ENCODE measurements at places on chromosomes 3 and 15.
A peak's percentile ranks its signal among the peaks of the same experiment; 100 is the strongest.

GRCh38 chr15:68419301-68420175 is 12.4 kb downstream of the ITGA11 start:
- DNase-seq = no peak

- no peak for DNase-seq
Measured at GRCh38 chr15:71810256-71811035, at the start of gene NR2E3. NR2E3 (plus strand) TSS chr15:71810554; CDS start chr15:71810744, 190 bp downstream.

DNA sequence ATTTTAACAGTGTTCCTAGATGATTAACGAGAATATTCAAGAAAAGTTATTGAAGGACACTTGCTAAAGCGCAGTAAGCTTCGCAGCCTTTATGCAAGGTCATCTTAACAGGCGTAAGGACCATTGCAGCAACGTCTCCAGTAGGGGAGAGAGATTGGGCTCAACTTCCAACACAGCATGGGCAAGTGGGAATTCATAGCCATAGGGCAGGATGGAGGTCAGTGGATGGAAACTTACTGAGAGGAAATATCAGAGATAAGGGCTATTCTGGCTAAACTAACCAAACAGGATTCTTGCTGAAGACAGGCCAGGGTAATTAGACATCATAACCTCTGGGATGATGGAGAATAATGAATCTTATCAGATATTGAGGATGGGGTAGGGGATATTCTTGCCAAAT is 82.8 kb downstream of the DHX36 start:
- DNase-seq = no peak

GRCh38 chr15:27235681-27236080 is 264.7 kb downstream of the GABRG3 start:
- no peak for DNase-seq

- DNase-seq = no peak
Measured at GRCh38 chr3:64104691-64105111, 81.4 kb upstream of the PSMD6 start.

DNA sequence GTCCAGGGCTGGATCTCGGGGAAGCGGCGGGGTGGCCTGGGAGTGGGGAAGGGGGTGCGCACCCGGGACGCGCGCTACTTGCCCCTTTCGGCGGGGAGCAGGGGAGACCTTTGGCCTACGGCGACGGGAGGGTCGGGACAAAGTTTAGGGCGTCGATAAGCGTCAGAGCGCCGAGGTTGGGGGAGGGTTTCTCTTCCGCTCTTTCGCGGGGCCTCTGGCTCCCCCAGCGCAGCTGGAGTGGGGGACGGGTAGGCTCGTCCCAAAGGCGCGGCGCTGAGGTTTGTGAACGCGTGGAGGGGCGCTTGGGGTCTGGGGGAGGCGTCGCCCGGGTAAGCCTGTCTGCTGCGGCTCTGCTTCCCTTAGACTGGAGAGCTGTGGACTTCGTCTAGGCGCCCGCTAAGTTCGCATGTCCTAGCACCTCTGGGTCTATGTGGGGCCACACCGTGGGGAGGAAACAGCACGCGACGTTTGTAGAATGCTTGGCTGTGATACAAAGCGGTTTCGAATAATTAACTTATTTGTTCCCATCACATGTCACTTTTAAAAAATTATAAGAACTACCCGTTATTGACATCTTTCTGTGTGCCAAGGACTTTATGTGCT is 527 bp downstream of the B2M start:
- peak; percentile 68 for DNase-seq

GRCh38 chr3:39126532-39127071 is 19.1 kb downstream of the TTC21A start:
- DNase-seq = no peak

GRCh38 chr3:128253150-128253549 is 99.9 kb downstream of the EEFSEC start:
- no peak for DNase-seq

- no peak for DNase-seq
Measured at GRCh38 chr15:100224206-100225185, 117.3 kb downstream of the ADAMTS17 start.

DNA sequence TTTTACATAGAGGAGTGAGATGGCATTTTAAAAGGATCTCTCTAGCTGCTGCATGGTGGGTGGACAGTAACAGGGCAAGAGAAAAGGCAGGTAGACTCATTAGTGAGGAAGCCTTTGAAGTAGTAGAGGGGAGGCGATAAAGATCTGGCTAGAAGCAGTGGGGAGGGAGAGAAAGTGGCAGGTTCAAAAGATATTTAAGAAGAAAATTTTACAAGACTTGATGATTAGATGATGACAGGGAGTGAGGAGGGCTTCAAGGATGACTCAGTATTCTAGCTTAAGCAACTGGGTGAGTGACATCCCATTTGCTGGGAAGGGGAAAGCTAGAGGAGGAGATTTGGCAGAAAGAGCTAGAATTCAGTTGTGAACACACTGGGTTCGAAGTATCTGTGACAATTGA is 3.8 kb upstream of the BRPF1 start:
- DNase-seq = no peak

GRCh38 chr3:70882104-70882503 is 569.7 kb upstream of the MDFIC2 start:
- DNase-seq = no peak

DNA sequence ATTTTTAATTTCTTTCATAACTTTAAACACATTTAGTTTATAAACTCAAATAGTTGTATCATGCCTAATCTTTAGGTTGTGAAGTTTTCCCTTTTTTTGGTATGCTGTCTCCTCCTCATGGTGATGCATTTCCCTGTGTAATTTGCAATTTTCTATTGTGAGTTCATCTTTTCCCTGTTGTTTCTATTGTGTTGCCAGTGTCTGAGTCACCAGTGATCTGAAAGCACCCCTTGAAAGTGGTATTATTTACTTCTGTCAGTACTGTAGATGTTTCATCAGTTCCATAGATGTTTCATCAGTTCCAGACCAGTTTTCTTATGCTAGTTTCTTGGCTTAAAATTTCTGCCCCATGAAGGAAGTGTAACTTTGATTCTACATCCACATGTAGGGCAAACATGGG is 80.6 kb downstream of the OXSM start:
- no peak for DNase-seq

DNA sequence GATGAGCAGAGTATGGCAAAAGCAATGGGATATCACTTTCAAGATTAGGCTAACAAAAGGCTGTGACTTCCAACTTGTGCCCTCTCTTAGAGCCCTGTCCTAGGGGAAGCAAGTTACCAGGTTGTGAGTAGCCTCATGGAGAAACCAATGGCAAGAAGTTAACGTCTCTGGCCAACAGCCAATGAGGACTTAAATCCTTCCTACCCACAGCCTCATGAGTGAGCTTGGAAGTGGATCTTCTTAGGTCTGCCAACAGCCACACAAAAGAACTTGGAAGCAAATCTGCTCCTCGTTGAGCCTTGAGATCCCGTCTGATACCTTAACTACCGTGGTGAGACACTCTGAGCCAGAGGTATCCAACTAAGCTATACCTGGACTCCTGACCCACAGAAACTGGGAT is 5.7 kb downstream of the NME9 start:
- DNase-seq = no peak

GRCh38 chr3:141307351-141308059 is 60.8 kb upstream of the ZBTB38 start:
- DNase-seq = peak; percentile 36

DNA sequence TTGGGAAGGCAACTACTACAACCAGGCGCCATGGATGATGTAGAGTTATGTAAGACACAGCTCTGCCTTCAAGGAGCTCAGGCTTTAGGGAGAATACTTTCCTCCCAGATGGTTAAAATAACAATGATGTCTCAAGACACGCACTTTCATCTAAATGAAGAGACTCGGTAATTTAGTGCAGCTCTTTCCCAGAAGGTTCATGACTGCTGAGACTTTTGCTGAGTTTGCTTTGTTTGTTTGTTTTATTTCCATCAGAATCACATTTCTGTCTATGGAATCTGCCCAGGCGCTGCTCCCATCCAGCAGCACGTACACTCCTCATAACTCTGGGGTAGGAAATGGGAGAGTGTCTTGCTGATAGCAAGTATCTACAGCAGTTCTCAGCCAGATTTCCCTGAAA is 33.9 kb upstream of the MEX3B start:
- no peak for DNase-seq

- DNase-seq = no peak
Measured at GRCh38 chr3:188906236-188906635, 265.5 kb upstream of the TPRG1 start.

DNA sequence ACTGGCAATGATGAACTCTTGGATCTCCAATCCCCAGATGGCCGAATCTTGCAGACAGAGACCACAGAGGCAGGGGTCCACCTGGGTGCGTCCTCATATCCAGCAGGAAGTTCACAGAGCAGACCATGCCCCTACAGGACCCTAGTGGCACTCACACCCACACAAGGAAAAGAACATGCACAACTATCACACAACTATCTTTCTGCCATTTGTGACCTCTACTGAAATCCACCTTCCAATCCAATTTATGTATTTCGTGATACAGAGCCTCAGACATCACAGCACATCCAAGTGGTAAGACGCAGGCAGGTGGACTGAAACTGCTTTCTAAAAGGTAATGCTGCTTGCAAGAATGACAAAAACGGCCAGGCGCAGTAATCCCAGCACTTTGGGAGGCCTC is 44.6 kb upstream of the SPATA12 start:
- no peak for DNase-seq

DNA sequence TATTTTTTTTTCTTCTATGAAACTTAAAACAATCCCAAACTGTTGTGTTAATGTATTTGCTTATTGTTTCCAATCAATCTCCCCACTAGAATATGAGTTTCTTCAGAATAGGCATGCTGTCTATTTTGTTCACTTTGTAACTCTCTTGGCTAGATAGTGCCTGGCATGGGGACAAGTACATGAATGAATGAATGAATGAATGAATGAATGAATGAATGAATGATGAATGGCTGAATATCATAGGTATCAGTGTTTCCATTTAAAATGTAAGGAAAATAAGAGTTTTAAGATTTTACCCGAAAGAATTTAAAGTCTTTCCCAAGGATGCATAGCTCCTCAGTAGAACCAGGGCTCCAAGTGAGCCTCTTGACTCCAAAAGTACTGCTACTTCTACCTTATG is 294.9 kb upstream of the GADL1 start:
- DNase-seq = no peak

DNA sequence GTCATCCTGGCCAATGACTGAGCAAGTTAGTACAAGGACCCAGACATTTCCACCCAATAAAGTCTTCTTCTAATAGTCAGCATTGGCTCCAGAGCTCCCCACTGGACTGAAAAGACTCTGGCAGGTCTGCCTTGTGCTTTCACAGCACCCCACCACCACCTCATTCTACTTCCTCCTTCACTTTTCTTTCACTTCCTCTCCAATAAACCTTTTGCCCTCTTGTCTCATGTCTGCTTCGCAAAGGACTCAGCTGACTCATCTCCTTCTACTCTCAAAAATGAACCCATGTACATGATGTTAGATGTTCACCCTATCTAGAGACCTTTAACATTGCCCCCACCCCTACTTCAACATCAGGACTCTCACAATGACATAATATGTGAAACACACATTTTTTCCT is 181.0 kb upstream of the PPP2R3A start:
- DNase-seq = no peak

DNA sequence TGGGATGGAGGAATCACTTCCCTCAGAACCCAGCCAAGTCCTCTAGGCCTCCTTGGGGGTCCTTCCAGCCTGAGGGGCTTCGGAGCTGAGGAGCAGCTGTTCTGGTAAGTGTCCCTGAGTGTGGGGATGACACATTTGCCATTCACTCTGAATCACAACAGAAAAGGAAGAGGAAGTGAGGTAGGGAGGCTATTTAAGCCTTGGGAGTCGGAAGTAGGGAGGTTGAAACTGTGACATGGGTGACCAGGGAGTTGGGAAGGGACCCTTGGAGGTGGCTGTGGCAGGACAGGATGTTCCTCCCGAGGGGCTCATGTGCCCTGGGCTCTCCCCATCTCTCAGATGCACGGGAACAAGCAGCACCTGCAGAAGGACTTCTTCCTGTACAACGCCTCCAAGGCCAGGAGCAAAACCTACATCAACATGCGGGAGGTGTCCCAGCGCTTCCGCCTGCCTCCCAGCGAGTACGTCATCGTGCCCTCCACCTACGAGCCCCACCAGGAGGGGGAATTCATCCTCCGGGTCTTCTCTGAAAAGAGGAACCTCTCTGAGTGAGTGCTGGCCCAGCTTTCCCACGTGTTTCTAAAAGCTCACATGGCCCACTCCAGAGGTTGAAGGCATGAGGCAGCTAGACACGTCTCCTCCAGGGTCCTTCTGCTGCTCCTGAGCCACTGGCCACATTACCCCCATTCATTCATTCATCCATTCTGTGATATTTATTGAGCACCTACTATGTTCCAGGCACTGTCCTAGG is 43.3 kb downstream of the CAPN3 start:
- no peak for DNase-seq

GRCh38 chr15:69090197-69090948 is 70.1 kb upstream of the GLCE start:
- no peak for DNase-seq

GRCh38 chr3:133494469-133494868 is 79.0 kb upstream of the CDV3 start:
- no peak for DNase-seq

DNA sequence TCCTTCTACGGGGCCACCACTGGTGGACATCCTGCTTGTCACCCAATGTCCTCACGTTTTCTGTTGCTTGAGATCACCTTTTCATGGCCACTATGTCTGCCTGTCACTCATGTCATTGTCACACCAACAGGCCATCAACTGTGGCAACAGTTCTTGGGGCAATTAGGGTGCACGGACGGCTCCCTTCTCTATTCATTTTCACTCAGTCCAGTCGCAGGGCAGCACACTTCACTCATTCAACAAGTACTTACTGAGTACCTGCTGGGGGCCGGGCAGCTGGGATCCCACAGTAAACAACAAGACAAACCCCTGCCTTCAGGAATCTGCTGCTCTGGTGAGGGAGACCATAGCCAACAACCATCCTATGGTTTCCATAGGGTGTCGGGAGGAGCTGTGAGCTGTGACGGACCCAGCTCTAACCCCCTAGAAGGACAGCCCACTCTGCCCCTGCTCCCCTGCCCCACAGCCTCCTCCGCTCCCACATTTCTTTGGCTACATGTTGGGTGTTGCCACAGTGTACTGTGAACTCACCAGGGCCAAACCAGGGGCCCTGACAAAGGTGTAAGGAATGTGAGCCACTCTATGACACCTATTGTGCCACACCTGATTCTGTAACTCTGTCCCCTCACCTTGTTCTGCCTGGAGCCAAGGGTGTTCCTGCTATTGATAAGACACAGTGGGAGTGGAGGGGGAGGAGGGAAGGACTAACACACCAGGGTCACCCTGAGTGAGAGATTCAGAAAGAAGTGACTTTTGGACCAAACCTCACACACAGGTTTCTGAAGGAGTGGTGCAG is 1.9 kb downstream of the VILL start:
- no peak for DNase-seq

- no peak for DNase-seq
Measured at GRCh38 chr3:97882975-97883598, 61.3 kb downstream of the CRYBG3 start.

Measured in stimulated activated CD4-positive, alpha-beta T cell treated with anti-CD3 and anti-CD28 coated beads, Interleukin-2, amount 100 ng/mL, for 24 hours (primary cell).